ENCODE measurements at places on chromosomes 13 and 19.

DNA sequence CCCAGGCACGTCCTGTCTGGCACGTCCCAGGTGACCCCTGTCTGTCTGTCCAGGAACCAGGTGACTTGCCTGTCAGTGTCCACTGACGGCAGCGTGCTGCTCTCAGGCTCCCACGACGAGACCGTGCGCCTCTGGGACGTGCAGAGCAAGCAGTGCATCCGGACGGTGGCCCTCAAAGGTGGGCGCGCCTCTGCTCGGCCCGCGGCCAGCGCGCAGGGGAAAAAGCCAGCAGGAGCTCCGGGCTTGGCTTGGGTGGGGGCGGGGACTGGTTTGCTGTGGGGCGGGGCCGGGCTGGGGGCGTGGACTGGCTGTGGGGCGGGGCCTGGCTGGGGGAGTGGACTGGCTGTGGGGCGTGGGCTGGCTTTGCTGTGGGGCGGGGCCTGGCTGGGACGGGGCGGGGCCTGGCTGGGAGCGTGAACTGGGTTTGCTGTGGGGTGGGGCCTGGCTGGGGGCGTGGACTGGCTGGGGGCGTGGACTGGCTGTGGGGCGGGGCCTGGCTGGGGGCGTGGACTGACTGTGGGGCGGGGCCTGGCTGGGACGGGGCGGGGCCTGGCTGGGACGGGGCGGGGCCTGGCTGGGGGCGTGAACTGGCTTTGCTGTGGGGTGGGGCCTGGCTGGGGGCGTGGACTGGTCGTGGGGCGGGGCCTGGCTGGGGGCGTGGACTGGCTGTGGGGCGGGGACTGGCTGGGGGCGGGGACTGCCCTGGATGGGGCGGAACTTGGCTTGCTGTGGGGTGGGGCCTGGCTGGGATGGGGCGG is 7.2 kb downstream of the WDR18 start:
- no peak for DNase-seq

GRCh38 chr19:57473646-57474045 is 3.7 kb downstream of the ZNF772 start:
- no peak for DNase-seq

DNA sequence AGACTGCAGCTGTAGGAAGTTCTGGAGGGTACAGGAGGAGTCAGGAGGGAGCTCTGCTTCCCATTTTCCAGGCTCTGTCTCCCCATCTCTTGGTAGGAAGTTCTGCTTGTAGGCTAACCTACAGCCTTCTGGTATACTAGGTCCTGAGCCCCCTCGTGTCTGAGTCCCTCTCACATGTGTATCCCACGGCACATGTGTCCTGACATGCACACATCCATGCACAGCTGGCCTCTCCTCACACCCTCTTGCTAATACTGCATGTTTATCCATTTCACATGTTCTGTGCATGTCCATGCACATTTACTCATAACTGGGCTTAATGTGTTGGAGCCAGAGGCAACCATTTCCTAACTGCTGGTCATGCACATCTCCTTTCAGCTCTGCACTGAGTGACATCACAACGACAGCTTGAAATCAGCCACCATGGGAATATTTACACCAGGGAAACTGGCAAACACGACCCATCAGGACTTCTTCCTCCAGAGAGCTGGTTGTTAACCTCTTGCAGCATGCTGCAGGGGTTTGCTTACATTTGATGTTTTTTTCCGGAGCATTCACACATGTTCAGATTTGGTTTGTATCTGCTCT is 3.0 kb downstream of the CD209 start:
- no peak for DNase-seq

- DNase-seq: no peak
Measured at GRCh38 chr19:6767357-6768235, at the start of gene SH2D3A. SH2D3A (minus strand) TSS chr19:6767435; CDS start chr19:6763748, 3,687 bp downstream.

GRCh38 chr13:37995092-37995491 is 125.5 kb upstream of the TRPC4 start:
- DNase-seq: no peak

- no peak for DNase-seq
Measured at GRCh38 chr19:56654151-56654550, 11.2 kb downstream of the SMIM17 start.

DNA sequence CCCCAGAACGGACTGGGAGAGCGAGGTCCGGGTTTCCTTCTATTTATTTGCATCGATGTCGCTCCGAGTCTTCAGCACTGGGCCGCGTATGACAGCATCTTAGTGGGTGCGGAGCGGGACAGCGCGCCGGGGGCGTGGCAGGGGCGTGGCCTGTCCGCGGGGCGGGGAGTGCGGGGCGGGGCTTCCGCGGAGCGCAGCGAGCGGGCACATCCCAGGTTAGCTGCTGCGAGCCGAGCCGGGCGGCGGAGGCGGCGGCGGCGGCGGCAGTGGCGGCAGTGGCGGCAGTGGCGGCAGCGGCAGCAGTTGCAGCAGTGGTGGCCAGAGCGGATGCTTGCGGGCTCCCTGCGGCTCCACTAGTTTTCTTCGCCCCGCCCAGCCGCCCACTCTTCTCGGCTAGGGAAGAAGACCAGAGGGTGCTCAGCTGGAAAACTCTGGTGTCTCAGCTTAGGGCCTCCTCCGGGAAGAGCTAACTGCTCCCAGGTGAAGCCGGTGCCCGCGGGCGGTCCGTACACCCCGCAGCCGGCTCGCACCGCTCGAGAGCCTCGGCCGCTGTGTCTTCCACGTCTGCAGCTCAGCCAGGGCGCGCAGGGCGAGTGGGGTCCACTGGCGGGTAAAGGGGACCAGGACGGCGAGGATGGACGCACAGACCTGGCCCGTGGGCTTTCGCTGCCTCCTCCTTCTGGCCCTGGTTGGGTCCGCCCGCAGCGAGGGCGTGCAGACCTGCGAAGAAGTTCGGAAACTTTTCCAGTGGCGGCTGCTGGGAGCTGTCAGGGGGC is at the start of gene GPC5:
Gene GPC5, plus strand, starts transcription at position 209 of the 776 bp plus-strand sequence.
- DNase-seq: no peak

DNA sequence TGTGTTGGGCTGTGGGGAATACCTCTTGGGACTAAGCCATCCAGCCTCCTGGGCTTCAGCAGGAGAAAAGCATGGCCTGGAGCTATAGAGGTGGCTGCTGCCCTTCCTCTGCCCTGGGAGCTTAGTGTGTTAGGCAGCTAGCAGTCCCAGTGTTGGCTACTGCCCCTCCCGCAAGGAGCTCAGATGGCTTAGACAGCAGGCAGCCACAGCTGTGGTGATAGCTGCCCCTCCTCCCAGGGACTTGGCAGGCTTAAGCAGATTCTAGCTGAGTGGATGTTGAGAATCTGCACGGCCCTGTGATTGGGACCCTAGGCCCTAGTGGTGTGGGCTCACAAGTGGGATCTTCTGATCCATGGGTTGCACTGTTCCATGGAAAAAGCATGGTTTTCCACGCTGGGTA is 264.5 kb downstream of the TDRD3 start:
- DNase-seq: no peak

DNA sequence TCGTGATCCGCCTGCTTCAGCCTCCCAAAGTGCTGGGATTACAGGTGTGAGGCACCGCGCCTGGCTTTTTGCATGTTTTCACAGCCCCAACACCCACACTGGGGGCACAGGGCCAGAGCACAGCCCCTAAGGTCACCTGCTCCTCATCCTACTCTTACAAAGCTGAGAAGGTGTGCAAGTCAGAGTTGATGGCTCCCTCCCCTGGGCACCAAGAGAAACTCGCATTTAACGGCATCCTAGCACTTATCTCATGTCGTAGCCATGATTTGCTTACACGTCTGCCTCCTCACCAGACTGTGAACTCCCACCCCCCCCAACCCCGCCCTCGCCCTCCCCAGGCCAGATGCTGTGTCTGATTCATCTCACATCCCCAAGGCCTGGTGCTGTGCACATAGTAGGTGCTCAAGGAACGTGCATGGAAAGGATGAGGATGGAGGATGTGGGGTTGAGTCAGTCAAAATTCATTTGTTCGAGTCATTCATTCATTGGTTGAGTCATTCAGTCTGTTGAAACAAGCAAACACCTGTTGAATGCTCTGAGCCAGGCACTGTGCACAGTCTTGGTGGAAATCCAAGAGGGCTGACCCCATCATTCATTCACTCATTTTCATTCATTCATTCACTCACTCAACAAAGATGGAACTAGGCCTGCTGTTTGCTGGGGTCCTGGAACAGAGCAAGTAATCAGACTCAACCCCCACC is 11.3 kb downstream of the SHANK1 start:
- DNase-seq: no peak

DNA sequence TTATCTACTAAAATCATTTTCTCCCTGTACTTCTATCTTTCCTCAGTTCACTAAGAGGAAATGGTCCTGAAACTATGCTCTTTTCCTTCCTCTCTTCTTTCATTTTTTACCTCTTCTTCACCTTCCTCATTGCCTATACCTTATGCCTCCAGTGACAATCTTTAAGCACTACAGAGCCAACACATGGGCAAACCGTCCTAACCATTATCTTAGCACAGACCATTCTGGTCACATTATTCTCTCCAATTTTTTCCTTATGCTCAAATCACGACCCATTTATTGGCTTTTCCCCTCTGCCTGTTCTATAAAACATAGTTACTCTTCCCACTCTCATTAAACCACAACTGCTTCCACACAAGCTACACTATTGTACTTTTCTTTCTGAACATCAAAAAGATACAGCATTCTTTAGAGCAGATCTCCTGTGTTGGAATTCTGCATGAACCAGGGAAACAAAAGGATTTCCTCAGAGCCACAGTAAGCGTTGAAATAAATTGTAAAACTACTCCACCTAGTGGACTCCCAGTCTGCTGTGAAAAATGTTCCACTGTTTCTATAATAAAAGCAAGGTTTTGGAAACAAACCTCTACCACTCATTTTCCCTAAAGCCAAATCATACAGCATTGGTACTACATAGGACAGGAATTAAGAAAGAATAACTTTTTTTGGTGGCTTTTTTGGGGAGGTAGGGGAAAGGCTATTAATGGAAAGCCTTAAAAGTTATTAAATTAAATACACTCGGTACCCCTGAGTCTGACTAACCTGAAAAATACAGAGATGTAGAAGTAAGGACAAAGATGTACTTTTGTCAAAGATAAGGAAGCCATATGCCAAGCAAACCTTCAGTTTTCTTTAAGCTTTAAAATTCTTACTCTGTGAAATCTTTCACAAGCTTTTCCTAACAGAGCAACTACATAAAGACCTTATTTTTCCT is 19.5 kb downstream of the NUFIP1 start:
- peak; percentile 4 for DNase-seq

DNA sequence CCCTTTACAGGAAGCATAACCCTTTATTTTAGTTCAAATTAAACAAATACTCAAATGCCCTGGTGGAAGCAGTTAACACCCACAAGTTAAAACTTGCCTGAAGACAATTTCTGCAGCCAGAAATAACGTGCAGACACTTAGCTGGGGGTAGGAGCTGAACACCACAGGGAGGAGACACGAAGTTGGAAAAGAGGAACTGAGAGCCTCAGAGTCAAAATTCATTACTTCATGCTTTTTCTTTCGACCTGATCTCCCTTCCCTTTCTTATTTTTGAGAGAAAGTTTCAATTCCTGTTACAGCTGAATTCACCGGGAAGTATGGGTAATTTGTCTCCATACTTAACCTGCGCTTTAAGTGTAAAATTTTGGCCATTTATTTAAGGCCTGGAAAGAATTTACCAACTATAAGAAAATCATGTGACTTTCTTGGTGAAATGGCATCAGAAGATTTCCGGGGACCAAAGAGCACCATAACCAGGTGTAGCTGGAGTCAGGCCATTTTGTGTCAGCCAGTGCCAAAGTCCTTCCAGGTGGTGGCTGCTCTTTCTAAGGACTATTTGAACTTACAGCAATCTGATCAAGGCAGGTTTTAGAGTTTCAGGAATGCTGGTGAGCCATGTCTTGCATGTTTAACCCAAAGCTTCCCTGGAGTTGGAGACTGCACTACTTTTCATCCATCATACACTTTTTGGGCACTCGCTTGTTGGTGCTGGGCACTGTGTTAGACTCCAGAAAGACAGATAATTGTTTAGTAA is 46.5 kb upstream of the RCBTB2 start:
- peak; percentile 1 for DNase-seq

DNA sequence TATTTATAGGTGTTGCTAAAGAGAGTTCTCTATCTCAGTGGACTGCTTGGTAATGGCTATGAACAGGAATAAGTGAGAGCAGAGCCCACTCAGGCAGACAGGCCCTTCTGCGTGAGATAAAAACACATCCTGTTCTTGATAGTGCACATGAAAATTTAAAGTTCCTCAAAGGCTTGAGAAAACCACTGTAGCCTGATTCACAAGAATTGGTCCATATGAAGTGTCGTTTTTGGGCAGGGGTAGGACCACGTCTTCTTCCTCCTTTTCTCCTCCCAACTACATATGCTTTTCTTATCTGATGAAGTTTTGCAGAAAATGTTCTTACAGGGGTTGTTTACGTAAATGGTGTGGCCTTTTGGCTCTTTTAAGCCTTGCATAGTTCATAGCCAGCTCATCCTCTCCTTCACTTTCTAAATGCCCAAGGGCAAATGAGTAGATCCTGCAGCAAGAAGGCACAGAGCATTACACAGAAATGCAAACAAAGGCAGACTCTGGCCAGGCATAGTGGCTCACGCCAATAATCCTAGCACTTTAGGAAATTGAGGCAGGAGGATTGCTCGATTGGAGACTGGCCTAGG is 53.8 kb downstream of the RNF6 start:
- no peak for DNase-seq

DNA sequence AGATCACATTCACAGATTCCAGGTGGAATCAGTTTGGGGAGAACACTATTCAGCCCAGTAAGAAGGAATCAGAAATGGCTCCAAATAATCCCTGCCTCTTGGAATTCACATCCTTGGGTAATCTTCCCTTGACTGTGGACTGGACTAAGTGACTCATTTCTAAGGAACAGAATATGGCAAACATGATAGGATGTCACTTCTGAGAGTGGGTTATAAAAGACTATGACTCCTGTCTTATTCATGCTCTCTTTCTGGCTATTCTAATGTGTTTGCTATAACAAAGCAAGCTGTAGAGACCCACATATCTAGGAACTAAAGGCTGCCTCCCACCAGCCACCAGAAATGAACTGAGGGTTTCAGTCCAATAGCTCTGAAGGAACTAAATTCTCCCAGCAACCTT is 37.8 kb downstream of the MBD3L2B start:
- no peak for DNase-seq

GRCh38 chr19:51688671-51689571 is 4.2 kb upstream of the SPACA6 start:
- peak; percentile 92 for DNase-seq

DNA sequence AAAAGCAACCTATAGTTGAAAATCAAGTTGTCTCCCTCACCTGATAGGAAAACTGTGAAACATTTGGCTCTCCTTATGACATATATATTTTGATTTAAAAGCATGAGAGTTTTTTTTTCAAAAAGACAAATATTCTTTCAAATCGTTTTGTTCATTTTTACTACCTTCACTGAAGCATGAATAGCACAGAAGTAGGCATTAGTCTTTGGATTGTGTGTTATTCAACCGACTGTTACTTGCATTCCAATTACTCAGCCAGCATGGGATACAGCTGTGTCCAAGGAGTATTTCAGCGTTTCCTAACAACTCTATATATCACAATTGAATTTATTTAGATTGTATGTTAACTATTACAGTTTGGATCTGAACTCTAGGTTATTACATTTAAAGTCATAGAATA is 135.2 kb downstream of the PCDH9 start:
- DNase-seq: no peak

- DNase-seq: no peak
Measured at GRCh38 chr19:38848299-38849146, 1.3 kb downstream of the HNRNPL start.
